ENCODE measurements at places on chromosomes 16 and 17. TPM values are rescaled to one million over a fixed set of nuclear protein-coding genes. Genes with fewer than 3 reads are reported as not detected.

DNA sequence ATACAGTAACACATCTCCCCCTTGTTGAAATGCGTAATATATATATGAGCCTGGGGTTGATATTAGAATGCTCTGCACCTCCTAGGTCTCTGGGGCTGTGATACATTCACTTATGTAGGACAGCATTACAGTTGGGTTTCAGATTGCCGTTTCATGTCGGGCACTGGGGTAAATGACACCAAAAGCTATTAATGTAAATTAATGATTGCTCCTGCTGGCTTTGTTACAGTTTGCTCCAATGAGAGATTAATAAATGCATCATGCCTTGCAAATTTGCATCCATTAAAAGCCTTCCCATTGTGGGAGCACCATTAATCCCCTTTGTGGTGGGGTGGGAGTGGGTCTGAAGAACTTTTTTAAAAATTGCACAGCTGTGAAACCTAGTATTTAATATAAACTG lies 584.4 kb upstream of the EEF2KMT start:
- peaks cover 8% of the 10 kb centered on the region for H3K27me3 ChIP-seq
- no peak overlapping the region for H3K4me3 ChIP-seq
- H3K27ac ChIP-seq, result no peak overlapping the region
- H3K4me1 ChIP-seq, result no peaks in the 10 kb centered on the region
- no peak for DNase-seq

GRCh38 chr16:54511222-54511731 lies 224.7 kb upstream of the IRX3 start:
- no peak overlapping the region for H3K4me3 ChIP-seq
- H3K27ac ChIP-seq, result no peak overlapping the region
- H3K27me3 ChIP-seq, result no peaks in the 10 kb centered on the region
- no peaks in the 10 kb centered on the region for H3K36me3 ChIP-seq

DNA sequence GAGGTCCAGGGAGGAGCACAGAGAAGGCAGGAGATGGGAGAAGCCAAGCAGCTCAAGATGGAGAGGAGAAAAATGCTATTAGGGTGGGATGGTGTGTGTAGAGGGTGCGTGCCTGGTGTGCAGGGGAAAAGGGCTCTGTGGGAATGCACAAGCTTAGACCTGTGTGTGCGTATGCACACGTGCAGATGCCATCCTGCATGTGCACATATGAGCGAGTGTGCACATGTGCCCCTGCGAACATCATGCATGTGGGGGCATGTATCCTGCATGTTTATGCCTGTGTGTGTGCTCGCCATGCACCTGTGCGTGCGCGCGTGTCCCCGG lies 438 bp upstream of the KCNJ12 start:
- no peaks in the 10 kb centered on the region for H3K27me3 ChIP-seq
- no peak overlapping the region for H3K4me3 ChIP-seq
- peaks cover 4% of the 10 kb centered on the region for H3K4me1 ChIP-seq
- DNase-seq, result no peak

DNA sequence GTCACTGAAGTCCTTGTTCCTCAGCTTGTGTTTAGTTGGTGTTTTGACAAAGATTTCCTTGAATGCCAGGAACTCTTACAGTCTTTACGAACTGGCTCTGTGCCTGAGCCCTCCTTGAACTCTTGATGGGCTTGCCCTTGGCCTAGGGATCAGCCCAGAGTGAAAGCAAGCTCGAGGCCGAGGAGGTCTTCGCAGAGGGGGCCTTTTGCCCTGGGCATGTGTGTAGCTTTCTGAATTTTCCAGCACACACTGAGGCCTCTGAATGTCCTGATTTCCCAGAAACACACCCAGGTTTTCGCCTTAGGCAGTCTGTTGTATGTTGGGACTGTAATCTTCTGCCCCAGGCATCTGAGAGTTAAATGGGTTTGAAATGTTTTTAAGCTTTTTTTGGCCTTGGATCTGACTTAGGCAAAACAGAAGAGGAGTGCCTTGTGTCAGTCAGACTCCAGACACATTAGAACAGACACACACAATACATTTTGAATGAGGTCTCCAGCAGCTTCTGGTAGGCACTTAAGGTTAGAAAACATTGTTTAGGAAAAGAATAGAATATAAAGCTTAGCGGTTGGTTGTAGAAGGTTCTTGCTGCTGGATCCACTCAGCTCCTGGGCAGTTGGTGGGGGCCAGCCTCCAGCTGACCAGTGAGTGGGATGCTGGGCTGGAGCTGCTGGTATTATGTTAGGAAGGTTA lies 17.1 kb downstream of the FOXK2 start:
- H3K27me3 ChIP-seq, result no peaks in the 10 kb centered on the region
- no peaks in the 10 kb centered on the region for H3K4me1 ChIP-seq
- H3K36me3 ChIP-seq, result no peaks in the 10 kb centered on the region
- peak overlapping the region; percentile 19 for H3K27ac ChIP-seq

DNA sequence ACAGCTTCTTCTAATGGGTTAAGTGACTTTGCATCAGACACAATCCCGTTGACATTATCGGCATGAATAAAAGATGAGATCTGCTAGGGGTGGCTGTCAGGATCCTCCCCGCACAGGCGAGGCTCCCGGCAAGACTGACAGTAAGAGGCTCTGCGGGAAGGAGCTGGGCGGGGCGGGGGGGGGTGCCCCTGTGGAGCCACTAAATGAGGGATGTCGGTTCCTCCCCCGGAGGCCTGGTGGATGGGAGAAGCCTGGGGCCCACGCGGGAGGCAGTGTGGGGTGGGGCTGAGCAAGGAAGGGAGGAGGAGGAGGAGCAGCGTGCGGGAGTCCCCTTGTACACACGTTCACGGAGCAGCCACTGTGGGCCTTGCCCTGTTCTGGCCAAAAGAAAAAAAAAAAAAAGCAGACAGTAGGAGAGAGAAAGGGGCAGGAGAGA lies 190.9 kb upstream of the GSE1 start:
- H3K4me3 ChIP-seq, result no peak overlapping the region
- DNase-seq, result no peak
- H3K4me1 ChIP-seq, result peaks cover 20% of the 10 kb centered on the region
- H3K36me3 ChIP-seq, result no peaks in the 10 kb centered on the region
- no peak overlapping the region for H3K27ac ChIP-seq

GRCh38 chr17:4636474-4637100 lies 4.9 kb downstream of the ALOX15 start:
- no peak overlapping the region for H3K27ac ChIP-seq
- peaks cover 10% of the 10 kb centered on the region for H3K4me1 ChIP-seq
- no peak for DNase-seq
- H3K4me3 ChIP-seq, result no peak overlapping the region
- peaks cover 5% of the 10 kb centered on the region for H3K27me3 ChIP-seq
- no peaks in the 10 kb centered on the region for H3K36me3 ChIP-seq

GRCh38 chr16:53900667-53901066 lies 196.7 kb downstream of the FTO start:
- H3K36me3 ChIP-seq, result no peaks in the 10 kb centered on the region
- DNase-seq, result no peak
- no peak overlapping the region for H3K27ac ChIP-seq
- H3K4me3 ChIP-seq, result no peak overlapping the region
- H3K27me3 ChIP-seq, result no peaks in the 10 kb centered on the region

GRCh38 chr17:73645050-73645871 lies 1.0 kb upstream of the SDK2 start:
- no peak for DNase-seq
- peaks cover 61% of the 10 kb centered on the region for H3K27me3 ChIP-seq
- no peak overlapping the region for H3K27ac ChIP-seq
- no peak overlapping the region for H3K4me3 ChIP-seq

GRCh38 chr17:41972571-41973407 lies 6.2 kb downstream of the CNP start:
- H3K4me3 ChIP-seq, result no peak overlapping the region
- H3K4me1 ChIP-seq, result peaks cover 25% of the 10 kb centered on the region
- peak; percentile 90 for DNase-seq
- no peaks in the 10 kb centered on the region for H3K27me3 ChIP-seq

Gene CCDC40
- 11.0 TPM for total RNA-seq

- peaks cover 12% of the 10 kb centered on the region for H3K4me1 ChIP-seq
- H3K4me3 ChIP-seq, result no peak overlapping the region
- H3K27me3 ChIP-seq, result no peaks in the 10 kb centered on the region
- DNase-seq, result peak; percentile 60
Observed at GRCh38 chr17:45235416-45236281, 14.0 kb downstream of the FMNL1 start.

Gene RGS11
- total RNA-seq, result not detected

- no peak overlapping the region for H3K27ac ChIP-seq
- DNase-seq, result no peak
- H3K4me1 ChIP-seq, result no peaks in the 10 kb centered on the region
- no peak overlapping the region for H3K4me3 ChIP-seq
- H3K27me3 ChIP-seq, result peaks cover 21% of the 10 kb centered on the region
Observed at GRCh38 chr17:3986270-3986938, 22.2 kb upstream of the ATP2A3 start.

DNA sequence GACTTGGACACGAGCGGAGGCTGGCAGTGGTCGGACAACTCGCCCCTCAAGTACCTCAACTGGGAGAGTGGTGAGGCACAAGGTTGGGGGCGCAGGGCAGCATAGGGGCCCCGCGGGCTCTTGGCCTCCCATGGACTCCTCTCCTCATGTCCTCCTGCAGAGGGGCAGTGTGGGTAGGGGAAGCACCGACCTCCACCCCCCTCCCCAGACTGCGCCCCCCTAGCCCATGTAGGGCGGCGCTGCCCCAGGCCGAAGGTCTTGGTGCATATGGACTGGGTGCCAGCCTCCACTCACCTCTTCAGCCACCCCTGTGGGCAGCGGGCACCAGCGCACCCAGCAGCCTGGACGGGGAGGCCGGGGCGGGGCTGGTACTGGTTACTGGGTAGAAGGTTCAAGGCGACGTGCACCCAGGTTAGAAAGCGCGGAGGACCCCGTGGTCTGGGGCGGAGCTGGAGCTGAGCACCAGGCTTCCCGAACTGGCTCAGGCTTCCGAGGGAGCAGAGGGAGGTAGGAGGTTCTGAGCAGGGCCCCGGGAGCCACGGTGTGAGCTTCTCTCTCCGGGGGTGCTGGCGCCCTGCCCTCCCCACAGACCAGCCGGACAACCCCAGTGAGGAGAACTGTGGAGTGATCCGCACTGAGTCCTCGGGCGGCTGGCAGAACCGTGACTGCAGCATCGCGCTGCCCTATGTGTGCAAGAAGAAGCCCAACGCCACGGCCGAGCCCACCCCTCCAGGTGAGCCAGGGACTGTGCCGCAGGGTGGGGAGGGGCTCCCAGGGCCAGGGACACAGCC lies 39.5 kb downstream of the MRC2 start:
- no peak for DNase-seq
- no peaks in the 10 kb centered on the region for H3K36me3 ChIP-seq
- H3K27me3 ChIP-seq, result no peaks in the 10 kb centered on the region
- H3K4me3 ChIP-seq, result no peak overlapping the region

Gene P2RX5
- 18.3 TPM for total RNA-seq

Gene POLR3E
- 70.9 TPM for total RNA-seq

GRCh38 chr16:25217921-25218320 lies 1.2 kb downstream of the AQP8 start:
- no peak overlapping the region for H3K27ac ChIP-seq
- H3K4me3 ChIP-seq, result no peak overlapping the region
- H3K36me3 ChIP-seq, result no peaks in the 10 kb centered on the region
- H3K4me1 ChIP-seq, result no peaks in the 10 kb centered on the region

DNA sequence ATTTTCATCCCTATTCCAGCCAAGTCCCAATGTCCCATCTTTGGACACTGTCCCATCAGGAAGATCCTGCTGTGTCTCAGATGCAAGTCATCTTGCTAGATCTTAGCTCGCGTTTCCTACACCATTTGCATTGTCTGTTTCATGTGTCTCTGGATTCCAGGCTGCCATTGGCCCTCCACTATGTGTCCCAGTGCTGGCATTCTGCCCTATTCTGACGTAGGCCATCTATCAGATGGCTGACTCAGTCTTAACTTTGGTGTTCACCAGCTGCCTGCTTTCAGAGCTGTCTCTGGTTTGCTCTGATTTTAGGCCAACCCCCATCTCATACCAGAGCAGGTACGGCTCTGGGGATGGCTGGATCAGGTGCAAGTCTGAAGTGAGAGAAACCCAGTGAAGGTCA lies 300.9 kb upstream of the ASIC2 start:
- no peak overlapping the region for H3K4me3 ChIP-seq
- H3K4me1 ChIP-seq, result no peaks in the 10 kb centered on the region
- H3K27ac ChIP-seq, result no peak overlapping the region
- H3K36me3 ChIP-seq, result no peaks in the 10 kb centered on the region

Gene CIITA
- total RNA-seq, result 1.2 TPM

- no peak overlapping the region for H3K27ac ChIP-seq
- H3K4me3 ChIP-seq, result no peak overlapping the region
- H3K4me1 ChIP-seq, result 0 out of 2 replicates have a peak, but pooled peaks cover 6% of the 10 kb centered on the region
- no peaks in the 10 kb centered on the region for H3K36me3 ChIP-seq
- H3K27me3 ChIP-seq, result no peaks in the 10 kb centered on the region
- DNase-seq, result peak; percentile 51
Observed at GRCh38 chr16:81647527-81647926, 131.6 kb upstream of the PLCG2 start.

DNA sequence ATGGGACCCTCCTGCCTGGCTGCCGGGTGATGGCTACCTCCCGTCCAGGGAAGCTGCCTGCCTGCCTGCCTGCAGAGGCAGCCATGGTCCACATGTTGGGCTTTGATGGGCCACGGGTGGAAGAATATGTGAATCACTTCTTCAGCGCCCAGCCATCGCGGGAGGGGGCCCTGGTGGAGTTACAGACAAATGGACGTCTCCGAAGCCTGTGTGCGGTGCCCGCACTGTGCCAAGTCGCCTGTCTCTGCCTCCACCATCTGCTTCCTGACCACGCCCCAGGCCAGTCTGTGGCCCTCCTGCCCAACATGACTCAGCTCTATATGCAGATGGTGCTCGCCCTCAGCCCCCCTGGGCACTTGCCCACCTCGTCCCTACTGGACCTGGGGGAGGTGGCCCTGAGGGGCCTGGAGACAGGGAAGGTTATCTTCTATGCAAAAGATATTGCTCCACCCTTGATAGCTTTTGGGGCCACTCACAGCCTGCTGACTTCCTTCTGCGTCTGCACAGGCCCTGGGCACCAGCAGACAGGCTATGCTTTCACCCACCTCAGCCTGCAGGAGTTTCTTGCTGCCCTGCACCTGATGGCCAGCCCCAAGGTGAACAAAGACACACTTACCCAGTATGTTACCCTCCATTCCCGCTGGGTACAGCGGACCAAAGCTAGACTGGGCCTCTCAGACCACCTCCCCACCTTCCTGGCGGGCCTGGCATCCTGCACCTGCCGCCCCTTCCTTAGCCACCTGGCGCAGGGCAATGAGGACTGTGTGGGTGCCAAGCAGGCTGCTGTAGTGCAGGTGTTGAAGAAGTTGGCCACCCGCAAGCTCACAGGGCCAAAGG lies 36.8 kb downstream of the NLRC5 start:
- no peak for DNase-seq
- H3K4me1 ChIP-seq, result peaks cover 11% of the 10 kb centered on the region
- H3K4me3 ChIP-seq, result no peak overlapping the region

GRCh38 chr17:32323811-32324491 lies 18.0 kb downstream of the C17orf75 start:
- H3K4me1 ChIP-seq, result no peaks in the 10 kb centered on the region
- no peaks in the 10 kb centered on the region for H3K27me3 ChIP-seq
- H3K27ac ChIP-seq, result no peak overlapping the region

Gene CLUH
- total RNA-seq, result 142 TPM

Gene PHOSPHO1
- not detected for total RNA-seq

DNA sequence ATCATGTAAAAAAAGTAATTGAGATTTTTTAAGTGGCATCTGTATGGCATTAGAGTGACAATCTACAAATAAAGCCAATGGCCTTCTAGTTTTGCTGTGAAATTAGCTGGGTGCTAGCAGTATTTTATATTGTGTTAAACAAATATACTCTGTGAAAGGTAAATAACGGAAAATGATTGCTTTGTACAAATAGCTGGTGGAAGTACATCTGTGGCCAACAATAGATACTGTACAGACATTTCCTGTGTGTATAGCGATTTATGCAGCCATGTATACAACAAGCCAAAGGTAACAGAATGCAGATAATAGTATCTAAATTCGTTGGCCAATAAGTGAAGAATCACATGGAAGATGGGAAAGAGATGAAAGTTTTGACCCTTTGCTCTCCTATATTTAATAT lies 26.6 kb downstream of the IQCK start:
- peaks cover 26% of the 10 kb centered on the region for H3K4me1 ChIP-seq
- H3K4me3 ChIP-seq, result no peak overlapping the region
- no peaks in the 10 kb centered on the region for H3K36me3 ChIP-seq
- no peak overlapping the region for H3K27ac ChIP-seq

Gene SLC12A3
- 0.26 TPM for total RNA-seq

Gene SLC13A2
- not detected for total RNA-seq
